ENCODE measurements at places on chromosomes 11 and 22.

DNA sequence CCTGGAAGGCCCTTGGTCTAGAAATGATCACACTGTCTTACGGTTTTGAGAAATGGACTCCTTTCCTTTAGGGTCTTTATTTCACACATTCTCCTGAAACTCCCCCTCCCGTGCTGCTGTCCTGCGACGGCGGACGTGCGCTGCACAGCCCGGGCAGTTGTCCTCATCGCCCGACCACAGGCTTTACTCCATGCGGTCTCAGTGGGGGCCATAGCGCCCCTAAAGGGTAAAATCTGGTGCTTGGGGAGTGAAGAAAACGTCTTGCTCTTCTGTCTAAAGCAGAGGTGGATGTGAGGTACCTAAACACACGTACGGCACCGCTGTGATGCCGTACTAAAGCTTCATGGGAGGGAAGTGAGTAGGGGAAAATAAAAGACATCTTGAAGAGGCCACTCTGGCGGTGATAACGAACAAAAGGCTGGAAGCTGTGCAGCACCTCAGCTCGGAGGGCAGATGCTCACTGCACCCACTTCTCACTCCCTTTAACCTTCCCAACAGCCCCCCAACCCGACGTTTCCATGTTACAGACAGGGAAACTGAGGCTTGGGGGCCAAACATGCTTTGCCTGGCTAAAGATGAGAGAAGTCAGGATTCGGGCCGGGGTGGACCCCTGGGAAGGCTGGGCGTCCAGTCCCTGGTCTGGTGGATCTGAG is 22.6 kb downstream of the MPPED1 start:
- DNase-seq: no peak

DNA sequence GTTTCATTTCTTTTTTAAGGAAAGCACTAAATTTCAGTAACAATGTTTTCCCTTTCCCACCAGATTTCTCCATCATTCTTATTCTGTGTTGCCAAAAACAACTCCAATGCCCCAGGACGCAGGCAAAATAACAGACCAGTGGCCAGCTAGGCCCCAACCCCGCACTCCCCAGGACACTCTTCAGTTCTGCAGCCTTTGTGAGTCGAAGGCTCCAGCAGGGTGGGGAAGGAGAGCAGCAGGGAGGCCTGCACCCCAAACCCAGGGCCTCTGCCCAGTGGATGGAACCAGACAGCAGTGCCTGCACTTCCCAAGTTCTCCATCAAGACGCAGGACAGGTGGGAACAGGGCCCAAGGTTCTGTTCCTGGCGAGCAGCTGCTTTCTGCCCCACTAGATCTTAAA is 34.4 kb downstream of the PPP2R1B start:
- DNase-seq: no peak

DNA sequence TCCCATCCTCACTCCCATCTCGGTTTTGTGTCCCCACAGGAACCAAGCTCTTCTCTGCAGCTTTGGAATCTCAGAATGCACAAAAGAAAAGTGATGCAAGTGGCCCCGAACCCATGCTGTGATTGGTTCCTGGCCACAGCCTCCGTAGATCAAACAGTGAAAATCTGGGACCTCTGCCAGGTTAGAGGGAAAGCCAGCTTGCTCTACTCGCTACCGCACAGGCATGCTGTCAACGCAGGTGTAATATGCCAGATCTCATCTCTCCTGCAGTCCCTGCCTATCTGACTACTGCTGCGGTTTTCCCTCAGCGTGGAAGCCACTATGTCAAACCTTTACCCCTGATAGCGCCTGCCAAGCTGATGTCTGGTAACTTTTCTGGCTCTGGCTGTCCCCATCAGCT is 200.5 kb upstream of the LRRC4C start:
- DNase-seq: no peak

- no peak for DNase-seq
These were observed 76.3 kb upstream of the DDI1 start for GRCh38 chr11:103960108-103960507.

- no peak for DNase-seq
These were observed 36.7 kb downstream of the ADAMTS8 start for GRCh38 chr11:130391711-130392110.

DNA sequence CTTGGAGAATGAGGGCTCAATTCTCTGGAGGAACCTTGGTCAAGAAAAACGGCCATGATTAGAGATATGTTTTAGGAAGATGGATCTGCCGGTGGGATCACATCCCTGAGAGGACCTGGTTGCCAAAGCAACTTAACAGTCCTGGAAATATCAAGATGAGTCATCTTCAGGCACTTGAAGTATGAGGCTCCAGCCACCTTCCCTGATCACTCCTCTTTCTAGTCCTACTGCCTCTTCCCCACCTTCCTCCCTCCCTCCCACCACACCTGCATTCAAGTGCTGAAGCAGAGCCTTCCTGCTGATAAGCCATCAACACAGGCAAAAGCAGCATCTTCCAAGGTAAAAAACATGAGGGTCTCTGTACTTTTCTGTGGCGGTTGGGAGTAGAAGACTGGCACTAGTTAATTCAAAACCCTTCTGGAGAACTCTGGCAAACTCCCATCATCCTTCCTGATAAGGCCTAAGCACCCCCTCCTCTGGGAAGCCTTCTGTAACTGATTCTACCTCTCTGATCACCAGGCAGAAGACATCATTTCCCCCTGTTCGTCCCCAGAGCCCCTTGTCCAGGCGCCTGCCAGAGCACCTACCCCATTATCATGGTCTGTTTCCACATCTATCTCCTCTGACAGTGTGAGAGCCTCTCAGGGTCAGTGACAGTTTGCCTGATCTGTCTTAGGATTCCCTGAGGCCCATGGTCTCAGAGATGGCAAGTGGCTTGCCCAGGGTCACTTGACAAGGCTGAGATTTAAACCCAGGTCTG is 79.8 kb downstream of the CLPB start:
- DNase-seq: no peak

DNA sequence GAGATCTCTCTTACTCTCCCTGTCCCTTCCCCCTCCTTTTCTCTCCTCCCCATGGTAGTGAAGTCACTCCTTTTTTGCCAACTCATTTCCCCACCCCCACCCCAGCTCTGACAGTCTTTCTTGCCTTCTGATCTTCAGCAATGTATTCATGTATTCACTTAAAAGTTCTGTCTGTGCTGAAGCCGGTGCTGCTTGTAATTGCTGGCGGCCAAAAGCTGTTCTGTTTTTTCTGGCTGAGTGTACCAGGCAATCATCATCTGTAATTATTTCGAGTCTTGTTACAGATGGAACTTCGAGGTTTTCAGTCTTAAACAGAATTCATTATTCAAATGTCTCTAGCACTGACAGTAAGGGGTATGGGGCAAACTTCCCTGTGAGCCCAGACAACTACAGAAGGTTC is 99.5 kb downstream of the SPATA19 start:
- no peak for DNase-seq

DNA sequence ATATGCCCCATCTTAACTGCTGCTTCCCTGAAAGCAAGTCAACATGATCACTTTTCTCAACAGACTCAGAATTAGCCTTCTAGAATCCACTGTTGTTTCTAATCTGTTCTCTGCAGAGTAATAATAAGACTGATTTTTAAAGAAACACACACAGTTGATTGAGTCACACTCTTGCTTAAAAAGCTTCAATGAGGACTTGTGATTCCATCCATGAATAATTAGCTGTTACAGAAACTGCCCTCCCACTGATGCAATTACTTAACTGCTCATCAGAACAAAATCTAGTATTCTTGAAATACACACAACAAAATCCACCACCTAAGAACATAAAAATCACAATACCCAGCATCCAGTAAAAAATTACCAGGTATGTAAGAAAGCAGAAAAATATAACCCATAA is 100.5 kb upstream of the TIMP3 start:
- no peak for DNase-seq

GRCh38 chr11:2991452-2992233 is 486 bp downstream of the NAP1L4 start:
- DNase-seq: peak; percentile 74

DNA sequence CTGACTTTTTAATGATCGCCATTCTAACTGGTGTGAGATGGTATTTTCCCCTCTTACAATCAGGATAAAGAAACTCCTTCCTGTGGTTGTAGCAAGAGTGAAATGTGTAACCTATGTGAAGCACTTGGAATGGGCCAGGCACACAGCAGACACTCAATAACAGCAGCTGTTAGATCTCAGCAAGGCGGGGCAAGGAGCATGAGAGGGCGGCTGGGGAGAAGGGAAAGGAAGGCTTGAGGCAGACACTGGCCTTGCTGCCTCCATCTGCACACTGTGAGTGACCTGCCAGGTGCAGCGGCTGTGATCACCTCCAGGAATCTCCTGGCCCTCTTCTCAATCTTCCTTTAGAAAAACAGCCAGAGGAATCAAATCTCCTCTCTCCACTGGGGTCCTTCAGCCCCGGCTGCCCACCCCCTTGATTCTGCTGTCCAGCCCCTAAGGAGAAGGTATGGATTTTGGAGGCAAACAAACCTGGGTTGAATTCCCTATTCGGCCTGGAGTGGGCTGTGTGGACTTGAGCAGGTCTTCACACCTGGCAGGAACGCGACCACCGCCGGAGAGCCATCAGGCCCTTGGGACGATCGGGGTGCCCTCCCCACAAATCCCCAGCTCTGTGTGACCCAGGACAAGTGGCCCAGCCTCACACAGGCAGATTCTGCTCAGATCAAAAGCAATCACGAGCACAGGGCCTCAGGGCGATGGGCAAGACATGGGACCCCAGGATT is 49.0 kb downstream of the RPUSD4 start:
- DNase-seq: peak; percentile 51

DNA sequence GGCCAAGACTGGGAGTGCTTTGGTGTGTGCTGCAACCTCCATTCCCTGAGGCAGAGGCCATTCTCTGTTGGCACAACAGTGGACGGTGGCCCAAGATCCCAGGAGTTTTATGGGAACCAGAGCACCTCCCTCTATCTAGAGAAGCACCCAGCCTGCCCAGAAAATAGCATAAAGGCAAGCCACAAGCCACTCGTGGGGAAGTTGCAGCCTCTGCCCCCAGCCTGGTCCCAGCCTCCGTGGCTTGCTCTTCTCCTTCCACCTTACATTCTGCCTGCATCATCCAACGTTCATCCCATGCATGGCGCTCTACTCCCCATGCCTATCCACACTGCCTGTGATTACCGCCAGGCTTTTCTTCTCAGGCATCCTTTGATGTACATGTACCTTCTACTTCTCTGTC is 15.8 kb downstream of the IL17RA start:
- DNase-seq: no peak

GRCh38 chr22:29679316-29679715 is 40.5 kb upstream of the CABP7 start:
- DNase-seq: no peak

- DNase-seq: no peak
These were observed 36.9 kb downstream of the PACS1 start for GRCh38 chr11:66106786-66107599.

GRCh38 chr22:38860283-38861169 is 11.5 kb downstream of the CBX6 start:
- DNase-seq: peak; percentile 59

GRCh38 chr22:31911565-31912406 is 32.5 kb upstream of the YWHAH start:
- DNase-seq: no peak

DNA sequence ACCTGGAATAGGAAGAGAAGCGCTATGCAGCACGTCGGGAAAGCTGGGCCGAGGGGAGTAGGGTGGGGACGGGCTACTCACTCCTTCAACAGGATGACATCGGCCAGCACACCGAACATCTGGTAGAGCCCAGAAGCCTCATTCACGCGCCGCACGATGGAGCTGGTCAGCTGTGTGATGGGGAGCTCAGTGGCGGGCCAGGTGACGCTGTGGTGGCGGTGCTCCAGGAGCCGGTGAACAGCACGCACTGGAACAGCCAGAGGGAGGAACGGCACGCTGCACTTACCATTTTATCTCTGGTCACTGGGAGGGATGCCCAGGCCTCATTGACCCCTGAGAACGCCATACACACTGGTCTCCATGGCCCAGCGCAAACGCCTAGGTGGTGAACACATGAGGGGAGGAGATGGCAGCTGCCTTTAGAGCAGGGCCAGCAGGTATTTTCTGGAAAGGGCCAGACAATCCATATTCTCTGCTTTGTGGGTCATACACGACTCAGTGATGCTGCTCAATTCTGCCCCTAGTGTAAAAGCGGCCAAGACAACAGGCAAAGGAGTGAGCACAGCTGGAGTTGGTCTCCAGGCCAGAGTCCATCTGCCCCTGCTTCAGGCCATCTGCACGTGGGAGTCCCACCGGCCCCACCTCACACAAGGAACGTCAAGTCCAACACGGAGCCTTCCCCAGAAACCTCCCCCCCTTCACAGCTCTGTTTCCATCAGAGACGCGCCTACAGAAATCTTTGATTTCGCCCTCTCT is 8.8 kb downstream of the FOXRED2 start:
- no peak for DNase-seq

DNA sequence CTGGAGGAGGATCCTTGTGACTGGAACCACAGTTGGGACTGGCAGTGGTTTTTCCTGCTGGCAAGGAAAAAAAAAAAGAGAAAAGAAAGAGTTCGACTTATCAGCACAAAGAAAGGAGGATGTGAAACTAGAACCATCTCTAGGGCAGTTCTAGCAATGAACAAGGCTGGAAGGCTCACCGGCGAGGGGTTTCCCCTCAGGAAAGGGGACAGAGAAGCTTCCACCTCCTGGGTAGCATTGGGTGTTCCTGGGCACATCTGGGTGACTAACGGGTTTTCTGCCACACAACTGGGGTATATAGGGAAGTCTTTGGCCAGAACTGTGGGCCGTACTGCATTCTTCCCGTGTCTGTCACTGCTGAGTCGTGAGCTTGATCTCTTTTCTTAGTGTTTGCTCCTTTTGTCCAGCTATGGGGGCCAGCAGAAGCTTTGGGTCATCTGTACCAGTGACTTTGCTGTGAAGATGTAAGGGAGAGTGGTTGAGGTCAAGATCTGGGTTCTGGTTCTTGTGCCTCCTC is 109.4 kb upstream of the OR4B1 start:
- no peak for DNase-seq

DNA sequence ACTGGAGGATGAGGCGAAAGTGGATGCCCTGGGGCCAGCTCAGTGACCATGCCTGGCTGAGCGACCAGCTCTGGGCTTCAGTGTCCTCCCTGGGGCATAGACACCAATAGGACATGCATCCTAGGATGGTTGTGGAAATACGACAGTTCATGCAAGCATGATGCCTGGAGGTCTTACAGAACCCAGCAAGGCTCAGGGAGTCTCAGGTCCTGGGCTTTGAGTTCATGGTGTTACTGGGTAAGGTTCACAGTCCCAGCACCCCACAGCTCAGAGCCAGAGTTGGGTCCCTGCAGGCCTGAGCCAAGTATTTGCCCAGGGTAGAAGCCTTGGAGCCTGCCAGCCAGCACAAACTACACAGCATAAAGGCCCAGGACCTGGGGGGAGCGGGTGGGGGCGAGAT is 4.2 kb upstream of the SUSD2 start:
- no peak for DNase-seq

DNA sequence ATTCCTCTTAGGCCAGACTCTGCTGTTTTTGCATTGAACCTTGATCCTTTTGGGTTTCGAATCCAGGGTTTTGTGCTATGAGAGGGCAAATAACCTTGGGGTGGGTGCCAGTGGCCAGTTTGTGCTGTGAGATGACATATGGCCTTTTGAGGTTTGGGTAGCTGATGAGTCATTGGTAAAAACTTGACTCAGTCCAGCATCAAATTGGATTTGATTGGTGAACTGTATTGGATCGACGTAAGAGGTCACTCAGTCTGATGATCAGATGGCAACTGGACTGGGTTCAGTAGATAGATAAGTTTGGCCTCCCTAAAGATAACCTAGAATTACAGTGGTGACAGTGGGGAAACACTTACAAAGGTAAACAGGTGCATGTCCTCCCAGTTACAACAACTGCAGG is 41.0 kb upstream of the XKR3 start:
- no peak for DNase-seq

GRCh38 chr22:40261783-40262182 is 84.1 kb downstream of the TNRC6B start:
- no peak for DNase-seq

- no peak for DNase-seq
These were observed 17.6 kb downstream of the GDPD5 start for GRCh38 chr11:75508051-75508561.

Data from NCI-H82 (cell line).